ENCODE measurements at places on chromosomes 16 and 17. TPM values are rescaled to one million over a fixed set of nuclear protein-coding genes. Genes with fewer than 3 reads are reported as not detected.

Gene HSD11B2
- total RNA-seq: 0.94 TPM

Gene RNF112
- not detected for total RNA-seq

- no peak for DNase-seq
Measured at GRCh38 chr17:80394629-80395216, 20.2 kb upstream of the ENDOV start.

DNA sequence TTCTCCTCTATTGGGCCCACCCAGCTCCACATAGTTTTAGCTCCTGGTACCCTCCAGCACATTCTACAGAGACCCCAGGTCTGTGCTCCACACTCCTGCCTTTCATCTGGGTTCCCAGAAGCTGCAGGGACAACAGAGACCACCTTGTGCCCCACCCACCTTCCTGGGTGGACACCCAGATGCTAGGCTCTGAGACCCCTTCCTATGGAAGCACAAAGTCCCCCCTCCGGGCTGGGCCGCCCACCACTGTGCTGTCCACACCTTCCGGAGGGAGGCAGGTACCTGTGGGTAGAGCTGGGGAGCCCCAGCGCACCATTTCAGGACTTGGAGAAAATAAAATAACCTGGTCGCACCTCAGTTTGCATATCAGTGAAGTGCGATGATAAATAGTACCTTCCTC, 224.9 kb upstream of the FOXF1 start:
- no peak for DNase-seq

DNA sequence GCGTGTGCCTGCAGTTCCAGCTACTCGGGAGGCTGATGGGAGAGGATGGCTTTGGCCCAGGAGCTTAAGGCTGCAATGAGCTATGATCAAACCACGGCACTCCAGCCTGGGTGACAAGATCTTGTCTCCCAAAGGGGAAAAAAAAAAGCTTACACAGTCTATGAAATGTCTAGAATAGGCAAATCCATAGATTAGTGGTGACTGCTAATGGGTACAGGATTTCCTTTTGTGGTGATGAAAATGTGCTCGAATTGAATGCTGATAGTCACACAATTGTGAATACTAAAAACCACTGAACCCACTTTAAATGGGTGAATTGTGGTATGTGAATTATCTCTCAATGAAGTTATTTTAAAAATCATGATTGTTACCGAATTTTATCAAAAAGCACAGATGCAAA, 14.9 kb downstream of the USP7 start:
- DNase-seq: no peak

DNA sequence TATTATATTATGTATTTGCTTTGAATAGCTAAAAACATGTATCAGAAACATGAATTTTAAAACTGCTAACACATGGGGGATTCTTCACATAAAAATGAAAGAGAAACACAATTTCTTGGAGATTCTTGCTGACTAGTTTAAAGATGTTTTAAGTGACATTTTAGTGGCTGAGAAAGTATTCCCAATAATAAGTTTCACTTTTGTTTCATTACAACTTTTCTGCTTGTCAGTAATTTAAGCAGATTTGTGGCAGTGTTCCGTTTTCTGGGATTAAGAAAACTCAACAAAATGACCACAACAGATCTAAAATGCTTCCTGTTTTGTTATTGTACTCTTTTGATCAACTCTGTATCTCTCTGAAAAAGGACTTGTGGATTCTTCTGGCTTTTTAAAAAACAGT, 75.9 kb downstream of the NLK start:
- DNase-seq: no peak

DNA sequence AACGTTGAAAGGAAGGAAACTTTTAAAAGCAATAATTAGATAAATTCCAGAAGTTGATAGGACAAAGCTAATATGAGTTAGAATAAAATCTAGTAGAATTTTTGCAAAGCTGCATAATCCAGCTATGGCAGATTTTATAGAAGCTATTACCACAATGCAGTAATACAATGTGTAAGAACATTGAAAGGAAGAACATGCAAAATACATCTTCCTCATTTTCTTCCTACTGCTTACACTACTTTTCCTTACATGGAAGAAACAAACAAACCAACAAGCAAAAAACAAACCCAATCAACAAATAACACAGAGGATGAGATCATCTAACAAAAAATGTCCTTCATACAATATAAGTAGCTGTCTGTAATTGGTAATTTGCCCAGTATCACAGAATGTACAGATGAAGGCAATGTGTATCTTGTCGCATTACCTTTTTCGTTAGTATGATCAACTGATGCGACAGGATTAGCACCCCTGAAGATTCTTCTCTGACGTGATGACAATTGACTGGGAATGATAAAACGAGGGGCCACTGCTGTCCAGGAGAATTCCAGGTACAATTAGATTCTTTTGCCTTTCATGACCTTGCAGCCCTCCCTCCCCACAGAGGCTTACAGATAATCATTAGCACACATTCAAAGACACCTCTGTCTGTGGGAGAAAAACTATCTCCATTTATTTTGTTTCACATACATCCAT, 21.2 kb upstream of the LRRC37A start:
- no peak for DNase-seq
